ENCODE measurements at places on chromosomes 5 and 9.

DNA sequence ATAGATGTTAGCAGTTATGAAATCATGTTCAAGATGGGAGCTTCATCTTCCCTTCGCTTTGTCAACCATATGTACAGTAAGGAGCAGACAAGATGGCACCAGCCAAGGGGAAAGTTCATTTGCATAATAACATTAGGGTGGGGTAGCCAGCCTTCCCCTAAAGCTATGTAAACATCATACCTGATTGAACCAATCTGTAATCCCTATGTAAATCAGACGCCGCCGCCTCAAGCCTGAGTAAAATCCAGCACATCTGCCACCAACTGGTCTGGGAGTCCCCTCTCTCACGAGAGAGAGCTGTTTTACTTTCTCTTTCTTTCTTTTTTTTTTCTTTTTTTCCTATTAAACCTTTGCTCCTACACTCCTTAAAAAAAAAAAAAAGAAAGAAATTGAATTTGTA lies 30.8 kb upstream of the REEP2 start:
- no peak for DNase-seq

- no peak for DNase-seq
Measured at GRCh38 chr5:150644514-150644913, 4.1 kb downstream of the SYNPO start.

GRCh38 chr5:67012171-67012570 lies 184.4 kb downstream of the CD180 start:
- DNase-seq, result no peak

DNA sequence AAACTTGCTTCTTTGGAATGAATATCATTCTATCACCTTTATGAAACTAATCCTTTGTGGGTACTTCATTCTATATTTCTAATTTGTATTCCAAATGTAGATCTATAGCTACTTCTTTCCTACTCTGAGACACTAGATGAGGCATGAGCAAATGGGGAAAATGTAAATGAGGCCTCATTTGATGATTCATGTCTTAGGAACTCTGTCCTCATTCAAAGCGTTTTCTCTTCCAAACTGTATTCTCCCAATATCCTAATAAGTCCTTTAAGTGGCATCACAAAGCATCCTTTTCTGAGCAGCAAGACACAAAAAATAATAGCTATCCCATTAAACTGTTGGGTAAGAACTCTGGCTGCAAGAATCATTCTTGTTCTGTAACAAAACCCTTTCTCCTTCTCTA lies 56.1 kb downstream of the TTLL11 start:
- DNase-seq, result no peak

- peak; percentile 87 for DNase-seq
Measured at GRCh38 chr9:69771775-69772418, 12.1 kb upstream of the PTAR1 start.

GRCh38 chr5:103785569-103785968 lies 223.0 kb upstream of the NUDT12 start:
- DNase-seq, result peak; percentile 65

DNA sequence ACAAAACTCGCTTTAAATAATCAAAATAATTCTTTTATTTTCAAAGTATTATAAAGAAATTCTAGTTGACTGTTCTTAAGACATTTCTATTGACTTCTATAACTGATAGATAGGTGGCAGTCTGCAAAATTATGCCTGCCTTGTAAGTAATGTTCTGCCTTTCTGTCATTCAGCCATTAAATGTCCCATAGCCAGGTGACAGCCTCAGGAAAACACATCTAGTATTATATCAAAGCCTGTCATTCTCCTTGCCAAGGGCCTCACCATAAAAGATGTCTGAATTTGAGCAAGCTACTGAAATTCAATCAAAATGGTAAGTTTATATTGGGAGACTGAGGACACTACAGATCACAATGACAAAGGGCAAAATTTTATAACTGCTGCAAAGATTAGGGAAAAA lies 170.4 kb upstream of the COX7C start:
- DNase-seq, result no peak

All from stromal cell of bone marrow (primary cell).